ENCODE measurements at places on chromosomes 6 and 20.

GRCh38 chr6:18028332-18028731, 40.9 kb upstream of the KIF13A start:
- DNase-seq, result no peak

DNA sequence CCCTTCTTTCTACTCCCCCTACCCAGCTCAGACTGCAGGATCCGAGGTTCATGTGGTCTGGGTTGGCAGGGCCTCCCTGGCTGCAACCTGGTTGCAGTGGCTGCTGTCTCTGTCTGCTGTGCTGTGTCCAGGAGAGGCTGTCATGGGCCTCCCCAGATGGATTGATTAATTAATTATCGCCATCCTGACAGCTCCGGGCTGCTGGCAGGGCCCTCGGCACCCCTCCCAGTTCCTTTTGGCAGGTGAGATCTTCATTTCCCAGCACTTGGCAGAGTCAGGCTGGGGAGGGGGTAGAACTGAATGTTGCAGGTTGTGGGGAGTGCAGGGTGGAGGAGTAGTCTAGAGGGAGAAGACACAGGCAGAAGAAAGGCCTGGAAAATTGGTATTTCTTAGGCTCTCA, 56.7 kb upstream of the ZFAND3 start:
- no peak for DNase-seq

DNA sequence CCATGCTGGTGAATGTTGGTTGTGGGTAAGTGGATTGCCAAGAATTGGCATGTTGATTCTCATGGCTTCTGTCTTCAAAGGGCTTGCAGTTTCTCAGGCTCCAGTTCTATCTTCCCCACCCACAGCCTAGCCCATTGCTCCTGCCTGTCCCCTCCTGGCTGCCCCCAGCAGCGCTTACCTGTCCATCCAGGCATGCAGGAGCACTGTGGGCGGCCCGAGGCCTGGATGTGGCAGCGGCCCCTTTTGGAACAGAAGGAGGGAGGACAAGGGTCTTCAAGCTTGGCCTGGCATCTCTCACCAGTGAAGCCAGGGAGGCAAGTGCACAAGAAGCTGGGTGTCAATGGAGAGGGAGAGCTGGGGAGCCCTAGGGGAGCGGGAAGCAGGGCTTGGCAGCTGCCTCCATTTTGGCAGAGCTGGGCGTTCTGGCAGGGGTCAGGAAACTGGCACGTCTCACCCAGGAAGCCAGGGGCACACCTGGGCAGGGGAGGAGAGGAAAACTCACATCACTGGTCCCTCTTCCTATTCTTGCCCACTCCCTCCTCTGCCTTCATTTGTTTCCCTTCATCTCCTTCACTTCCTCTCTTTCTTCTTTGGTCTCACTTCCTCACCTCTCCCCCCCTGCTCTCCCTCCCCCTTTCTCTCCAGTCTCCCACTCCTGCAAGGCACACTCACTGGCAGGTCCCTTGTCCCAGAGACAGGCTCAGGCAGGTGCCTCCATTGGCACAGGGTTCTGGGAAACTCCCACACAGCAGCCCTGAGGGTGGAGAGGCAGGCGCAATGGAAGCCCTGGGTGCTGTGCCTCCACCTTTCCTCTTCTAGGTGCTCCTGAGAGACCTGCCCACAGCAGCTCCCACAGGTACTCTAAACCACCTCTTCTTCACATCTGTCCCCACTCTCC, 1.3 kb downstream of the NOTCH4 start:
- DNase-seq, result no peak

GRCh38 chr20:14611479-14611878, 274.1 kb upstream of the FLRT3 start:
- no peak for DNase-seq

DNA sequence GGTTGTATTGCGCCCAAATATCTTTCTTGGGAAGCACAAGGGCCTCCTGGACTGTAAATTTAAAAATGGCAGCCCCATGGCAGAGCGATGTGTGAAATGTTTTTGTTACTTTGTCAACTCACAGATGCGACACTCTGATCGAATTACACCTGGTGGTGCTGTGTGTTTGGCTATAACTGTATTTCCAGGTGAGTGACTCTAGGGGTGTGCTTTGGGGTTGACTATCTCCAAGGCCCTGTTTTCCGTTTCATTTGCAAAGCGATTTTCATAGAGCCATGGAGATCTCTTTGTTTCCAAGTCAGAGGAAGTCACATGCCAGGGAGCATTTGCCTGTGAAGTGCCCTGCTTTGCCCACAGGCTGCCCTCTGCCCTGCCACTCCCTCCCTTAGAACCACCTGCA, 93.5 kb downstream of the CDC5L start:
- no peak for DNase-seq

DNA sequence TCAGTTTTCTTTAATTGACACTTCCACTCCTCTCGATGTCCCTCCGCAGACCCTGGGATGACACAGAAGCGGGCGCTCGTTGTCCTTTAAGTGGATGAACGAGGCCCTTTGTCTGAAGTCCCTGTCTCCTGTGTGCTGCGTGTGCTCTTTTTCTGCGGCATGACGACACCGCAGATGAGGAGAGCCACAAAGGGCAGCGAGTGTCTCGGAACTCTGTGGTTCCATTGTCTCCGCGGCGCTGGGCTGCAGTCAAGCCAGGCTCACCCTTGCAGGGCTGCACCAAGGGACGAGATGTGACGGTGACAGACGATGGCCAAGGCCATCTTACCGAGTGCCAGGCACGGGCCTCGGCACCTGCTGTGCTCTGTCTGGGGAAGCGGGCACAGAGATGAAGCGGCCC, 10.6 kb downstream of the PRR18 start:
- peak; percentile 44 for DNase-seq

GRCh38 chr20:37506152-37506725, 14.8 kb upstream of the NNAT start:
- DNase-seq, result no peak

GRCh38 chr20:34951252-34951651, 4.4 kb downstream of the GSS start:
- DNase-seq, result no peak

DNA sequence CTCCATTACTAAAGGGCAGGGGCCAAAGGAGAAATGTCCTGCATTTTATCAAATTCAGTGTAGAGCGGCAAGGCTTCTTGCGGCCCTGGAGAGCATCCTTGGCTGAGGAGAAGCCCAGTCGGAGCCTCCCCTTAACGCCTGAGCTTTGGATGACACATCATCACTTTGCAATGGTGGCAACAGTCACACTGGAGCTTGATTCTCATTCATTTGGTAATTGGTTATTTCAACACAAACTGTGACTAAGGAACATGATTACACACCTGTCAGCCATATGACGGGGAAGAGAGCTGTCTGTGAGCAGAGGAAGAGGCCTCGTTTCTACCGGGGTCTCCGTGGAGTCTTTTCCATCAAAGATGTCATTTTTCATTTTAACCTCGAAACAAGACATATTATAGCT, 81.4 kb downstream of the SOBP start:
- DNase-seq, result no peak

DNA sequence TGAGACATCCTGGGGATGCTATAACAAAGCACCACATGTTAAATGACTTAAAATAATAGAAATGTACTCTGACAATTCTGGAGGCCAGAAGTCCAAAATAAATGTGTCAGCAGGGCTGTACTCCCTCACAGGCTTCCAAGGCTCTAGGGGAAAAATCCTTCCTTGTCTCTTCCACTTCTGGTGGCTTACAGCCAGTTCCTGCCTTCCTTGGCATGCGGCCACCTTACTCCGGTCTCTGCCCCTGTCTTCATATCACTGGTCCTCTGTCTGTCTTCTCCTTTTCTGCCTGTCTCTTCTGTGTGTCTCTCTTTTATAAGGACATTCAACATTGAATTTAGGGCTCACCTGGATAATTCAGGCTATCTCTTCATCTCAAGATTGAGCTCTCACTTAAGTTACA, 155.3 kb upstream of the SYNCRIP start:
- no peak for DNase-seq

DNA sequence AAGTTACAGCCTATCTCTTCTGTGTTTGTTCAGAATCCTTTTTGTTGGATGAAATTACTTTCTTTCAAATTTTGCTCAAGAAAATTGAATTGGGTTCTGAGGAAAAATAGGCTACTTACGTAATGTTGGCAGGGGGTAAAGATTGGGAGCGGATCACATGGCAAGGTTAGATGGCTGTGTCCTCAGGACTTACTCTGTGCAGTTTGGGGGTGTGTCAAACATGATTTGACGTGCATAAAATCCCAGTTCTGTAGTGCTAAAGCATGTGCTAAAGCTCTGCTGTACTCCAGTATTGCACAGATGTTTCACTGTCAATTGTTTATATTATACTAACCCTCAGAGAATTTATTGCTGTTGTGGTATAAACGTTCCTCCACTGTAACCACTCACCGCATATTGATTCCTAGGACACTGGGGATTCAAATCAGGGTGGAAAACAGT, 2.6 kb downstream of the NT5E start:
- no peak for DNase-seq

GRCh38 chr6:23097566-23097965, 528.2 kb downstream of the HDGFL1 start:
- DNase-seq, result no peak

GRCh38 chr20:8967641-8968245, 101.1 kb upstream of the PLCB4 start:
- DNase-seq, result no peak

- DNase-seq, result no peak
These were observed 77.6 kb downstream of the HUS1B start for GRCh38 chr6:579339-579738.

DNA sequence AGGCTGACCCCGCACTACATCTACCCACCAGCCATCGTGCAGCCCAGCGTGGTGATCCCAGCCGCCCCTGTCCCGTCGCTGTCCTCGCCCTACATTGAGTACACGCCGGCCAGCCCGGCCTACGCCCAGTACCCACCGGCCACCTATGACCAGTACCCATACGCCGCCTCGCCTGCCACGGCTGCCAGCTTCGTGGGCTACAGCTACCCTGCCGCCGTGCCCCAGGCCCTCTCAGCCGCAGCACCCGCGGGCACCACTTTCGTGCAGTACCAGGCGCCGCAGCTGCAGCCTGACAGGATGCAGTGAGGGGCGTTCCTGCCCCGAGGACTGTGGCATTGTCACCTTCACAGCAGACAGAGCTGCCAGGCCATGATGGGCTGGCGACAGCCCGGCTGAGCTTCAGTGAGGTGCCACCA, 16.4 kb downstream of the RBM38 start:
- no peak for DNase-seq

GRCh38 chr6:127900935-127901334, at the start of gene THEMIS:
Gene THEMIS, minus strand, starts transcription at chr6:127901058. Its CDS starts 126 bp downstream, at chr6:127900932.
- no peak for DNase-seq

All from caudate nucleus (tissue), 63 donors.